Ureter (tissue), 1 donor: ENCODE measurements at places on chromosomes 13 and 19. TPM values are rescaled to one million over a fixed set of nuclear protein-coding genes. Genes with fewer than 3 reads are reported as not detected.
A peak's percentile ranks its signal among the peaks of the same experiment; 100 is the strongest.

BEST2 gene
- not detected for total RNA-seq

MPHOSPH8 gene
- total RNA-seq: 35.6 TPM

PDX1 gene
- total RNA-seq: not detected

DNA sequence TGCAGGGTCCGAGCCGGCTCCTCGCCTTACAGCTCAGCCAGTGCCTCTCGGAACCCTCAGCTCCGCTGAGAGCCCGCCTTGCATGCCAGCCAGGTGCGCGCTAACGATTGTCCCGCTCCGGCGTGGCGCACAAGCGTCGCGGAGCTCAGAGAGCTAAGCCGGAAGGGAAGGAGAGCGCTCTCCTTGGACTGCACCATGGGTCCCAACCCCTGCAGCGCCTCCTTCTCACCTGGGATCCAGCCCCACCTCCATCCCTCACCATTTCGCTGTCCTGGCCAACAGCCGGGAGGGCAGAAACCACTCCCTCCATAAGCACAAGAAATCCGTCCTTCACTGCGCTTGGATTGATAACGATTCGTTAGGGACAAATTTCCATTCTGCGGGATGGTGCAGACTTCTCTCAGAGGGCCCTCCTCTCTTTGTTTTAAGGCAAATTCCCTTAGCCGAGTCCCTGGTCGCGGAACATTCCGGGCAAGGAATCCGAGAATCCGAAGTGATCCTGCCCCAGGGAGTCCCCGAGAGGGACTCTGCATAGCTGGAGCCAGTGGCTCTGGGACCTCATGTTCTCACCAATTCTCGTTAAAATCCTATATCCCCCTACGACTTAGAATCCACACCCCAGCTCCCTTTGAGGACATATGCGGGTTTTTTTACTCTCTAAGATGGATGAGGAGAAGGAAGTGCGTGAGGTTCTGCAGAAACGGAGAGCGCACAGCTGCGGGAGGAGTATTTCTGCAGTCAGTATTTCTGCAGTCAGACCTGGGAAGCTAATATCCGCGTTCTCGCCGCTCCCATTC lies 2.8 kb downstream of the GSX1 start:
- DNase-seq: no peak

GRCh38 chr13:107669391-107669993 lies 545.8 kb downstream of the LIG4 start:
- DNase-seq: no peak

GRCh38 chr13:60787083-60787482 lies 390.1 kb downstream of the TDRD3 start:
- no peak for DNase-seq

GRCh38 chr13:99408703-99409000 lies 92.6 kb upstream of the TM9SF2 start:
- DNase-seq: no peak

DNA sequence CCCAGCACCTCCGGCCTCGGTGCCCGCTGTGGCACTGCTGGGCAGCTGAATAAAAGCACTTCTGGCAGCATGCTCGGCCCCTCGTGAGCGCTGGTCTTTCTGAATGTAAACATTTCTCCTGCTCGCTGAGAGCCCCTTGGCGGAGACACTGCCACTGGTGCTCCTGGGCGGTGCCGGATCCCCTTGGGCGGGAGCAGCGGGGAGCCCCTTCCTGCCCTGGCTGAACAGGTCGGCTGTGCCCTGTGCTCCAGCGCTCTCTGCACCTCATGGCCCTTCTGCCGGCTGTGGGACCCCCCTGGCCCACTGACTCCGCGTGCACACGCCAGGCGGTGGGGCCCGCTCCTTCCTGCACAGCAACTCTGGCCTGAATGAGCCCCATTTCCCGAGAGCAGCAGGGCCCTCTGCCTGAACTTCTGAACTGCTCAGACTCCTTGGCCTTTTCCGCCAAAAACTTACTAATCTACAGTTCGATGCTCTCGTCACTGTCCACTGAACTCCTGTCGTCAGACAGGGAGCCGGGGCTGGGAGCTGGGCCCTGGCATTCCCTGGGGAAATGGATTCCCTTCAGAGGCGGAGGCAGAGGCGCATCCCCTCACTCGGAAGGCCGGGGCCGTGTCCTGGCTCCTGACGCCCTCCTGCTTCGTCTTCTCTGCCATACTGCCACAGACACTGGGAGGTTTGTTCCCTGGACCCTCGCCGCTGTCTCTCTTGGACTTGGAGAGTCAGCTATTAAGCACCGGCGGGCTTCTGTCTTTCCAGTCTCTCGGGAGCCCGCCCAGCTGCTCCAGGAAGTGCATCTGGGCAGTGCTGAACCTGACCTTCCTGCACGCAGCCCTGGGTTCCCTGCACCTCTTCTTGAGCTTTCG lies 14.2 kb downstream of the RB1 start:
- DNase-seq: no peak

DNA sequence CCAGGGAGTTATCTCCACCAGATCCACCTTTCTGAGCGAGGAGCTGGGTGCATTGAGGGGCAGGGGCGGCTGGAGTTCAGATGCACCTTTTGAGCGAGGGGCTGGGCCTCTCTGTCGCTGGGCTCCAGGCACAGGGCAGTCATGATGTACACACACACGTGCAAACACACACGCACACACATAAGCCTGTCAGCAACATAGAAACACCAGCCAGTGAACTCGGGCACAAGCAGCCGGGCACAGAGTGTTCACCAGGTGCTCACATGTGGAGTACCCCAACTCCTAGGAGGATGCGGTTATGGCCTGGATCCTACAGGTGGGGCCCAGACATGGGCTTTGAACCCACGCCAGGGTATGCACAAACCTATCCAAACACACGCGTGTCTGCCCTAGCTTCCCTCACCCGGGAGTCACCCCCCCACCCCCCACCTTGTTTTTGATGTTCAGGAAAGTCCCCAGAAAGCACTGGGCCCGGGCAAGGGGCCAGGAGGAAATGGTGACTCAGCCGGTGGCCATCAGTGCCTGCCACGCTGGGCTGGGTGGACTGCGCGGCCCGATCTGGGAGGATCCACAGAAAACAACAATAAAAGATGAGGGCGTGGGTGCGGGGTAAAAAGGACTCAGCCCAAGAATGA lies 13.3 kb downstream of the ARRDC2 start:
- peak; percentile 91 for DNase-seq
